ENCODE measurements at places on chromosomes 1 and 21.
A peak's percentile ranks its signal among the peaks of the same experiment; 100 is the strongest.

- no peak for DNase-seq
Observed at GRCh38 chr1:46406881-46407608, 12.9 kb downstream of the FAAH start.

DNA sequence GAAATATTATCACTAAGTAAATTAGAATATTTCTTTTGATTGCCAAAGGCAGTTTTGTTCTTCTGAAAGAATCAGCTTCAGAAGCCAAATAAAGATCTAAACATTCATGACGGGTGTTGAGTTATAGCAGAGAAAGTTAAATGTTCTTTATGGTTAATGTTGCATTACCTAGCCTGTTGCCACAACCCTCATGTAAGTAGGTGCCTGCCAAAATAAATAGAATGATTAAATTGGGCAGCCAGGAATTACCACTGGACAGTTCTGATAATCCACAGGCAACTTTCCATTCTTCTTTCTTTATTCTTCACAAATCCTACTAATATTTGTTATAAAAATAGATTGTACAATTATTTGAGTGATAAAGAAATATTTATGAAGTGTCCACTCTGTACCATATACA lies 217.9 kb upstream of the NRIP1 start:
- DNase-seq: no peak

DNA sequence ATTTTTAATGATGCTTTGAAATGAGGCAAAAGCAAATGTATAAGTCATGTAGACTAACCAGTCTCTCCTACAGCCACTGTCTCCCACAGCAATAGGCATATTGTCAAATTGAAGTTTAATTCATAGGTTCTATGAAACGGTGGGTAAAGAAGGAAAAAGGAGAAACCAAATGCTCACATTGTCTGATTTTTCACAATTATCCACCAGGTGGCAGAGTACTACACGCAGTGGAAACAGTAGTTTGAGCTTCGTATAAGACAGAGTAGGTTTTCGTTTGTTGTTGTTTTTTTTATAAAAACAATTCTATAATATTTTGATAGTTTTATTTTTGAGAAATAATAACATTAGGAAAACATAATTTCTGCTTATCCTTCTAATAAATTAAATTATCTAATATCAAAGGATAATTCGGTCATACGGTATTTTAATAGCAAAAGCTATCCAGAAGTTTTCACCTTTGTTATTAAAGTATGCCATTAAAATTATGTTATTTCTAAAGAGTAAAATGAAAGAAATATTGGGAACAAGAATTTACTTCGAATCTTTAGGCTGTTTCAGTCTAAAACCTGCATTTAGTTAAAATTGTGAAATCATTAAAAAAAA lies 39.1 kb downstream of the TYW3 start:
- peak; percentile 55 for DNase-seq

GRCh38 chr1:234610061-234610665 lies at the start of gene IRF2BP2:
Gene IRF2BP2 (minus strand): TSS chr1:234610178. CDS start chr1:234609494, 684 bp downstream.
- peak; percentile 91 for DNase-seq

DNA sequence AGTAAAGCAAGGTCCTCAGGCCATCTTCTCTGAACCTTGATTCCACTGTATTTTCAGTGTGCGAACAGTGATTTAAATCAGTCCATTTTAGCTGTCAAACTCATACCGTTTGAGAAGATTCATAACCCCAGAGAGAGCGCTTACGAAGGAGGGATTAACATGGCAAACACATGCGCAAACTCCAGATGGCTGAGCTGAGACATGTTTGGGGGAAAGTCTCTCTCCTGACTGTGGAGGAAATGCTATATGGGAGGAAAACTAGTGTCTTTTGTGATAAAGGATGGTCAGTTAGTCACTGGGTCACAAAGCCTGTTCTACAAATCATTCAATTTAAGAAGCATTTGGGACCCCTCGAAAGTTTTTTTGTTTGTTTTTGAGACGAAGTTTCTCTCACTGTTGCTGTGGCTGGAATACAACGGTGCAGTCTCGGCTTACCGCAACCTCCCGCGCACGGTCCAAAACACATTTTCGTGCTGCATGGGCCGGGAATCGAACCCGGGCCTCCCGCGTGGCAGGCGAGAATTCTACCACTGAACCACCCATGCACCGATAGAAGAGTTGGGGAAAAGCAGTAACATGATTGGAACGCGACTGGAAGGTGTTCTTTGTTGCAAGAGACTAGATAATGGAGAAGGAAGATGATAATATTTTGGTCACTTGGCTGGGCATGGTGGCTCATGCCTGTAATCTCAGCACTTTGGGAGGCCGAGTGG lies 58.4 kb upstream of the CXADR start:
- no peak for DNase-seq

GRCh38 chr1:3954170-3955169 lies 54.4 kb upstream of the C1orf174 start:
- DNase-seq: no peak

GRCh38 chr1:229871078-229871676 lies 195.9 kb upstream of the GALNT2 start:
- no peak for DNase-seq

- DNase-seq: no peak
Observed at GRCh38 chr21:14114251-14114650, 96.5 kb downstream of the LIPI start.

- DNase-seq: no peak
Observed at GRCh38 chr21:14313300-14313699, 69.6 kb downstream of the HSPA13 start.

DNA sequence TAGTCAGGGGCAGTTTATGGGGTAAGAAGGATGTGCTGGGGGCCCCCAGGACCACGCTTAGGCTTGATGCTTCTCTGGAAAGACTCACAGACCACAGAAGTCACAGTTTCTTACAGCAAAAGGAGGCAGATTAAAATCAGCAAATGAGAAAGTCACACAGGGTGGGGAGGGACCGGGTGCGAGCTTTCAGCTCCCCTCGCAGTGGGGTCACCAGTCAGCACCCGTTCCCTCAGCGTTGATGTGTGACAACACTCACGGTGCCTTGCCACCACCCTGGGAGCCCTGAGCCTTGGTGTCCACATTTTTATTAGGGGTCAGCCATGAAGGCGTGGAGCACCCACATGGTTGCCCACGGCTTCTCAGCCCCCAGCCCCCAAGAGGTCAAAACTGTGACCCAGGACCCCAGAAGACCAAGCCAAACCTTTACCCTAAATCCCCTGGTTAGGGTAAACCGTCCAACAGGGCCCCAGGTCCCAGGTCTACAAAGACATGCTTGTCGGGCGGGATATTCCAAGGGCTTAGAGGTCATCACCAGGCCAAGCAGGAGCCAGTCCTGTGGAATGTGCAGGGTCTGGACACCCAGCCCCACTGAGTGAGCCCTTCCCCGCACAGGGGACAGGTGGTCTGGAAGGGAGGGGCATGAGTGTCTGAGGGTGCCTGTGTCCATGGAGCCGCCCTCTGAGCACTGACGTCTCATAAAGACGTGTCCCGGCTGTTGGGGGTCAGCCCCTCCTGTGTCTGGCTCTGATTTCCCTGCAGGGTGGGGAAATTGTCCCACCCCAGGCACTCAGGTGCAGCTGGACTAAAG lies 64.5 kb upstream of the ABCG1 start:
- no peak for DNase-seq

GRCh38 chr1:88608139-88608943 lies 75.7 kb upstream of the PKN2 start:
- DNase-seq: peak; percentile 34

GRCh38 chr1:227805606-227806197 lies 9.8 kb upstream of the PRSS38 start:
- no peak for DNase-seq
